ENCODE measurements at places on chromosomes 11 and 22. TPM values are rescaled to one million over a fixed set of nuclear protein-coding genes. Genes with fewer than 3 reads are reported as not detected.

The SCGB1D2 gene
- total RNA-seq = not detected

The CBX6 gene
- 6.8 TPM for total RNA-seq

The OR4D9 gene
- total RNA-seq = not detected

The MMP7 gene
- total RNA-seq = not detected

The MUC2 gene
- not detected for total RNA-seq

The PRRG4 gene
- total RNA-seq = 7.7 TPM

The GLB1L3 gene
- 1.7 TPM for total RNA-seq

The SYT12 gene
- total RNA-seq = 2.0 TPM

The OR52E2 gene
- total RNA-seq = not detected

The NELL1 gene
- total RNA-seq = not detected

The ZC3H12C gene
- total RNA-seq = 3.3 TPM

The PHETA2 gene
- 3.4 TPM for total RNA-seq

The TEAD1 gene
- 17.6 TPM for total RNA-seq

The OR8A1 gene
- total RNA-seq = not detected

The LRRC32 gene
- total RNA-seq = 0.26 TPM

The CCDC88B gene
- total RNA-seq = 2.9 TPM

The GPR152 gene
- not detected for total RNA-seq

Measured in bronchial epithelial cell (primary cell).